Fibroblast of skin of back (primary cell): ENCODE measurements at places on chromosomes 4 and X.

DNA sequence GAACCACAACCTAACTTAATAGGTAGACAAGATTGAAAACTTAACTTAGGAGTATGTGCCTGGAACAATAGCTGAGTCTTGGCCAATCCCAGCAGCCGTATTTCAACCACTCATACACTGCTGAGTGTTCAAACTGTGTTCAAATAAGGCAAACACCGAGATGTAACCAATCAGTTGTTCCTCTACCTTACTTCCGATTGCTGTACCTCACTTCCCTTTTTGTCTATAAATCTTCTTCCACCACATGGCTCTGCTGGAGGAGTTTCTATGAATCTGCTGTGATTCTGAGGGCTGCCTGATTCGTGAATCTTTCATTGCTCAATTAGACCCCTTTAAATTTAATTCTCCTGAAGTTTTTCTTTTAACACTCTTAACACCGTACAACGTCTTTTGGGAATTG, 108.0 kb downstream of the ANAPC4 start:
- no peak for DNase-seq

DNA sequence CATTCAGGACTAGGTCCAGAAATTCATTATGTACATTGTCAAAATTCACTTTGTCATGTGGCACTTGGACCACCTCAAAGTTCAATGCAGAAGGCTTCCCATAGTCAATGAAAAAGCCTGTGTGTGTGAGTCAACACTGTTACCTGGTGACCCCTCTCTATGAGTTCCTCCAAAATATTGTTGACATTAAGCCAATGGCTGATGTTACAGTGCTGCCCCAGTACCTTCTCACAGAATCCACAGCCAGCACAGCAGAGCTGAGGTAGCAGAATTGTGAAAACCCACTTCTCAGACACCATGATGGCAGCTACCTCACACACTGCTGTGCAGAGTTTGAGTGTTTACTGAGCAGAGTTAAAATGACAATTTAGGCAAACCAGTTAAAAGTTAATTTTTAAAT, 22.4 kb upstream of the UGT2B4 start:
- no peak for DNase-seq

GRCh38 chrX:18377796-18378195, 23.3 kb upstream of the SCML2 start:
- peak; percentile 18 for DNase-seq

- peak; percentile 66 for DNase-seq
Measured at GRCh38 chr4:13881892-13882291, 254.4 kb upstream of the BOD1L1 start.

GRCh38 chrX:134752981-134753717, 94.9 kb upstream of the PLAC1 start:
- no peak for DNase-seq

DNA sequence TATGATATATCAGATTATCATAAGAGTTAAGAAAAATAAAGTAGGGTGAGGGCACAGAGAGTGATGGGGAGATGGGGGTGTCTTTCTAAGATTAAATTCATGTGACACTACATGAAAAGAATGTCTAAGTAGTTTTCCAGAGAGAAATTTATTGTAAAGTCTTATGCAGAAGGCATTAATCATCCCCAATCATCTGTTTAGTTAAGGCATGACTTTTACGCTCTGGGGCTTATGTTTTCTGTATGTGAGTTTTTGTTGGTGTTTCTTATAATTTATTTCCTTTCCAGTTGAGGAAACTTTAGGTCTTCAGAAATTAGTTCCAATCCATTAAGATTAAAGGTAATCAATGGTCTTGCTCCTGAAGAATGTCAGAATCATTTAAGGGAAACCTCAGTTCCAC, 383.0 kb upstream of the GALNT7 start:
- DNase-seq, result peak; percentile 55

GRCh38 chr4:62640296-62640695, 1440.2 kb downstream of the ADGRL3 start:
- peak; percentile 43 for DNase-seq

DNA sequence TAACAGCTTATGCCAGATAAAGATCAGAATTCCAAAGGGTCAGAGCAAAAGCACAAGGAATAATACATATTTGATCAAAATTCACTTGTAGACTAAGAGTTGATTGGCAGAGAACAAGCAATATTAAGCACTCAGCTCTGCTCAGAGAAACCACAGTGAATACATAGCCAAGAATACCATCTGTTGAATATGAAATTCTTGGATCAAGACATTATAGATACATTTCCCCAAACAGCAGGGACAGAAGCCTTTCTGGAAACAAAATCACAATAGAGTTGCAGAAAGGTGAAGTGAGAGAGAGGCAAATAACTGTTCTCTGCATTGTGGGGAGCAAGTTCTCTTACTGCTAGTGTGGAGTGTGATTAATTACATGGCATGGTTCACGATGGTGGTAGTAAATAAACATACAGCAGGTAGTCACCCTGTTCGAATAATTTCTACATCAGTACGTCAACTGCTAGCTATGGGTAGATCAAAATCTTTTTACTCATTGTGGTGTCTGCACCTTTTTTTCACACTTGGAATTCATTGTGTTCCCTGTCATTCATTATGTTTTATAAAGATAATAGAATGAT, 366.7 kb downstream of the PCDH7 start:
- DNase-seq, result no peak

- no peak for DNase-seq
Measured at GRCh38 chr4:40462326-40462725, 127.2 kb downstream of the CHRNA9 start.

GRCh38 chrX:121160987-121161386, 113.6 kb downstream of the GLUD2 start:
- peak; percentile 33 for DNase-seq

DNA sequence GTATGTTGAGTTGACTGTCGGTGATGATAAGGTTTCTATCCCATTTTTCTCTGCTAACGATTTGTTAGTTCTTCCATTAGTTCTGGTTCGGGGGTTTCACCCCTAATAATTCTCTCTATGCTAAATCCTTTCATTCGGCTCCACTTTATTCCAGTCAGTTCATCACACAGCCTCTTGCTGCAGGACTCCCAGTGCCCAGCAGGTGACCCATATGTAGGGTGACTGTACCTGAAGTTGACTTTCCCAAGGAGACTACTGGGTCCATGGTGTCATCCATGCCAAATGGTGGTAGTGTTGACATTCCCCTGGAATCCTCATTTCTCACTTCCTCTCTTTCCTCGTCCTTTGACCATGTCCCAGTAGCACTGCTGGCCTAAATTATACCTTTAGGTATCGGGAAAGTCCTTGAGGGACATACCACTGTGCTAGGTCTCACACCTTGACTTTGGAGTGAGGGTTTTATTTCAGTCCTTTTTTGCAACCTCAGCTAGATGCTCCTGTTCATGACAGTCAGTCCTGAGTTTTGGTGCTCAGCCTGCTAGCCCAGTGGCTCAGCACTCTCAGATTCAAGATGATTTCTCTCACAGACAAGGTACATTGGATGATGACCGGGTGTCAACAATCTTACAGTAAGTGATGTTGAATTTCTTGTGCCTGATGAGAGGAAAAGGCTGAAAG, 105.1 kb upstream of the ARHGAP24 start:
- no peak for DNase-seq

DNA sequence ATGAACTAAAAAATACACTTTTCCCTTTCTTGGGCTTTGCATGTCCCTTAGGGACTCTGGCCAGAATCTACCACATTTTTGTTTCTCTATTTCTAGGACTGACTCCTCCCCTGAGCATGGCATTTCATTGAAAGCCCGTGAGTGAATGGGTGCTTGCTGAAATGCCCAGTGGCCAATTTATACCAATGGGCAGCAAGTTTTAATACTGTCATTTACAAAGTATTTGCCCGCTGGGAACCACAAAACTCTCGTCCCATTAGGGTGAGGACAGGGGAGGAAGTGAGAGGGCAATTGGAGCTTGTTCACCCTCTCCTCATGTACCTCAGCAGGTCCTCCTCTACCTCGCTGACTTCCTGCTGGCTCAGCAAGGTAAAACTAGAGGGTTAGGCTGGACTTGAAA, 1.1 kb downstream of the SRPX2 start:
- DNase-seq, result peak; percentile 57

DNA sequence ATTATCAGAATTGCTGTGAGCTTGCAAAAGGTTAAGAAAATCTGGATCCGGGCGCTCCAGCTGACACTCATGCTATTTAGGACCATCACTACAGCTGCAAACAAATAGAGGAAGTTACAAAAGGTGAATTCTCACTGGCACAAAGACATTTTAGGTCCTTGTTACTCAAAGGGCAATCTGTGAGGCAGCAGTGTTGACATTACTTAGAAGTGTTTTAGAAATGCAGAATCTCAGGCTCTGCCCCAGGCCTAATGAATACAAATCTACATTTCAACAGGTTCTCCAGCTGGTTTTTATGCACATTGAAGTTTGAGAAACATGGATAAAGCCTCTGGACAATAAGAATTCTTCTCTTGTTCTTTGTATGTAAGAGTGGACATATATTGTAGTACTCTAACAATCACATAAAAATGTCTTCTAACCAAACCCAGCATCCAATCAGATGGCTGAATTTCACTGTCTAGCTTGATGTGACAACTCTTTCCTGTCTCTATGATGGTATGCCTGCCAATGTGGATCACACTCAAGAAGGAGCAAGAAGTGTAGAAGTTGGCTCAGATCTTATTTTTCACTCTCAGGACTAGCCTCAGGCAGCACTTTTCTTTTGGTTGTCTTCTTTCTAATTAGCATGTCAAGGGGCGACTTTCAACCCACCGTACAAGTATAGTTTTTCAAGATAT, 18.8 kb downstream of the SLC7A11 start:
- DNase-seq, result no peak

GRCh38 chrX:119411959-119412358, 12.8 kb downstream of the SLC25A43 start:
- DNase-seq, result no peak

- DNase-seq, result no peak
Measured at GRCh38 chr4:174707051-174707676, 121.9 kb downstream of the GLRA3 start.

DNA sequence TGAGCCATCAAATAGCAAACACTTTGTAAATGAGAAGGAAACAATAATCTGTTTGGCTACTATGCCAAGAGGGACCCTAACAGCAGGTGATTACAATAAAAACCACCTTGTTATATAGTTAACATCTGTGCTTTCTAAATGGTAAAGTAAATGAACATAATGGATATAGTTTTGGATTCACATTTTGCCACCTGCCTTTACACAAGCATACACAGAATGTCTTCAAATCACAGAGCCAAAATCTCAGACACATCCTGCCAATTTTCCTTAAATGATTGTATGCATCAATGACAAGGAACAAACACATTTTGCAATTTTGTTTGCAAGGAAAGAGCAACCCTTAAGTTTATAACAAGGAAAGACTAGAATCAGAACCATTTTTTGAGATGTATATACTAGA, 334.2 kb downstream of the FSTL5 start:
- DNase-seq, result no peak

DNA sequence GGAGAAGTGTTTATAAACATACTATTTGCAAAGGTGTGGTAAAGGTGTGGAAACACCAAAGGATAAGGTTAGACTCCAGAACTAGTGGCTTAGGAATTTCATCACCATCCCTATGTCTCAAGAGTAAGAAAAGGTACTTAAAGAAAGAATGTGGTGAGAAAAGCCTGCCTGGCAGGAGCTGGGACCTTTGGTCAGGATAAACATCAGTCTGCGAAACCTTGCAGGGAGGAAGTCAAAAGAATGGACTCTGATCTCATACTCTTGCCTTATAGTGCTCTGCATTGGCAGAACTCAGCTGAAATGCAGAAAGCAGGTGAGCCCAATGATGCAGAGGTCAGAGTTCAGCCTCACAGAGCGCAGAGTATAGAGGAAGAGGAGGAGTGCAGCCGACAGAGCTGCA, 97.2 kb upstream of the NR3C2 start:
- no peak for DNase-seq

- peak; percentile 17 for DNase-seq
Measured at GRCh38 chr4:1300466-1301455, 11.1 kb downstream of the MAEA start.

DNA sequence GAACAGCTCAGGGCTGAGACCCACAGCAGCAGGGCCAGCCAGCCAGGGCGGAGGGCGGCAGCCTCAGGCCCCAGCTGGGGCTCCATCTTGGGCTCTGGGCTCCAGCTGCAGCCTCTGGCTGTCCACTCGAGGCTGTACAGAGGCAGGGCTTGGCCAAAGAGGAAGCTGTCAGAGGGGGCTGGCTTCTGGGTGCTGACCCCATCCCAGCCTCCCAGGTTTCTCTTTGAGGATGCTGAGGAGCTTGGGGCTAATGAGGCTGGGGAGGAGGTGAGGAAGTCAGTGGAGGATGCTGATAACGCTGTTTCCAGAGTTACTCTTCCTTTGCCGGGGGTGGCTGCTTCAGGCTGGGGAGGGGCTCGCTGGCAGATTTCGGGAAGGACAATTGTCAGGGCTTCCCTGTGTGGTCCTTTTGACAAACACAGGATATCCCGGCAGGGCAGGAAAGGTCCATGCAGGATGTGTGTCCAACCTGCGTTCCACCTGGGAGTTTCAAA, at the start of gene DIPK2B:
DIPK2B (minus strand) TSS at position 136 of the 494 bp plus-strand sequence; CDS start at position 86, 50 bp downstream.
- no peak for DNase-seq

- peak; percentile 73 for DNase-seq
Measured at GRCh38 chr4:14345356-14345775, 656.9 kb upstream of the CPEB2 start.

GRCh38 chr4:118112117-118113046, 78.1 kb downstream of the NDST3 start:
- peak; percentile 6 for DNase-seq

GRCh38 chrX:4762196-4762595, 1048.7 kb upstream of the PRKX start:
- peak; percentile 21 for DNase-seq

- no peak for DNase-seq
Measured at GRCh38 chr4:138864961-138865720, 150.4 kb upstream of the NOCT start.

DNA sequence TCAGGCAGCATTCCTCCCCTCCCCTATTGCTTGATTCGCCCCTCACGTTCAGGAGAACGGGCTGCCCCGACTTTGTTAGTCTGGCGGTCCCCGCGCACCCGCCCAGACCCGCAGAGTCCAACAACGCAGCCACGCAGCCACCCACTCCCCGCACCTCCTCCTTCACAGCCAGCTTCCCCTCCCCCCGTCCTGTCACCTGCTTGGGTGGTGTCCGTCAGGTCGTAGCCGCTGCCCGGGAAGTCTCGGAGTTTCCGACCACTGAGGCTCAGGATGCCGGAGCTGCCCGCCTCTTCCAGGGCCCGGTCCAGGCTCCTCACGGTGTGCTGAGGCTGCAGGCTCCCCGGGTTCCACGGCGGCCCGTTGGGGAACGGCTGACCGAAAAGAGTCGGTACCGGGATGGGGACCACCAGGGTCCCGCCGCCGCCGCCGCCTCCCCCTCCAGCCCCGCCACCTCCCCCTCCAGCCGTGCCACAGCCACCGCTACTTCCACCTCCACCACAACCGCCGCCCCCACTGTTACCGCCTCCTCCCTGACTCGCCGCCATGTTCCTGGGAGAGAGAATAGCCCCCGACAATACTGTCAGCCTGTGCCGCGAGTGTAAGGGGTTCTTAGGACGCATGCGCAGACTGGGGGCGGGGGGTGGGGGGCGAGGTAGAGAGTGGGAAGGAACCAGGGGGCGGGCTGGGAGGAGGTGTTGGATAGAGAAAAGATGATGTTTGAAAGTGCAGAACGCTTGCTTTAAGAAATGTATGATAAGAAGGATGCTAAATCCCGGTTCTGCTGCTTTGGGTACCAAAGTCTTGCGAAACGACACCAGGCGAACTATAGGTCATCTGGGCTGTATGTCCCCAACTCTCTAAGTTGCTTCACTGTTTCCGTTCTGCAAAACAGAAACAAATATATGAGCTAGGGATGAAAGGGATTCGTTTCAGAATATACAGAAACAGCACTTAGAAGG, at the start of gene LRCH2:
LRCH2 (minus strand) TSS at position 600 of the 959 bp plus-strand sequence; CDS start at position 545, 55 bp downstream.
- DNase-seq, result peak; percentile 39
